ENCODE measurements at places on chromosomes 1 and 21. TPM values are rescaled to one million over a fixed set of nuclear protein-coding genes. Genes with fewer than 3 reads are reported as not detected.

Gene C8A
- under 0.01 TPM for total RNA-seq

Gene GSTM3
- total RNA-seq: 142 TPM

Gene TUFT1
- 4.5 TPM for total RNA-seq

Gene TRIM45
- 7.3 TPM for total RNA-seq

Gene EGLN1
- total RNA-seq: 38.4 TPM

Gene CATSPERE
- total RNA-seq: 0.44 TPM

Gene OR2T2
- not detected for total RNA-seq

Gene IRF6
- total RNA-seq: 1.8 TPM

Gene OR10Z1
- not detected for total RNA-seq

Gene RIIAD1
- total RNA-seq: not detected

Gene HES2
- total RNA-seq: 1.3 TPM

Gene GBP2
- total RNA-seq: 47.7 TPM

Gene VWA5B1
- total RNA-seq: not detected

Gene PTBP2
- total RNA-seq: 45.1 TPM

Gene CFAP141
- not detected for total RNA-seq

Gene GUCA2B
- total RNA-seq: not detected

Gene RNF186
- total RNA-seq: not detected

Gene ALG6
- 24.1 TPM for total RNA-seq

All from smooth muscle cell of trachea (primary cell).